Stomach (tissue), 19 donors: ENCODE measurements at places on chromosomes 11 and 22. TPM values are rescaled to one million over a fixed set of nuclear protein-coding genes. Genes with fewer than 3 reads are reported as not detected.
A peak's percentile ranks its signal among the peaks of the same experiment; 100 is the strongest.

GRCh38 chr11:2901196-2901796, 15.7 kb upstream of the CDKN1C start:
- no peak for DNase-seq

DNA sequence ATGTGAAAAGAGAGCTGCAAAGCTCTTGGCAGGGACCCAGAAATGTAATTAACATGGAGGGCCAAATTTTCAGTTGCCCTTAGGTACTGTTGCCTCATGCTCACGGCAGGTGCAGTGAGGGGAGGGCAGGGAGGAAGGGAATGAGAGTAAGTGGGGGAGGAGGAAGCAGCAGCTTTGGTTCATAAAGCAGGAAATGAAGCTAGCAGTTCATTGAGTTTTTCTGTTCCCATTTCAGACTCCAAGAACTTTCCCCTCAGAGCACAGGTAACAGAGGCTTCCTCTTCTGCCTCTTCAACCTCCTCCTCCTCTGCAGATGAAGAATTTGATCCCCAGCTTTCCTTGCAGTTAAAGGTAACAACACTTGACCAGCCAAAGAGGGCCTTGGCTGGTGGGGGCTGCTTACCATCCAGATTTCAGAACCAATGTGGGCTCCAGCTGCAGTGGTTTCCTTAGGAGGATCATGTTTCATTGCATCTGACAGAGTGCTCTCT, 57.9 kb upstream of the PARVA start:
- DNase-seq, result peak; percentile 64

Gene TRIOBP
- total RNA-seq, result 355 TPM

Gene FAM118B
- total RNA-seq, result 50.7 TPM
